ENCODE measurements at places on chromosomes 4 and X.

- DNase-seq: no peak
Measured at GRCh38 chr4:28014469-28014868, 1153.8 kb downstream of the STIM2 start.

GRCh38 chr4:48295116-48295515, 25.5 kb upstream of the TEC start:
- DNase-seq: peak; percentile 27

DNA sequence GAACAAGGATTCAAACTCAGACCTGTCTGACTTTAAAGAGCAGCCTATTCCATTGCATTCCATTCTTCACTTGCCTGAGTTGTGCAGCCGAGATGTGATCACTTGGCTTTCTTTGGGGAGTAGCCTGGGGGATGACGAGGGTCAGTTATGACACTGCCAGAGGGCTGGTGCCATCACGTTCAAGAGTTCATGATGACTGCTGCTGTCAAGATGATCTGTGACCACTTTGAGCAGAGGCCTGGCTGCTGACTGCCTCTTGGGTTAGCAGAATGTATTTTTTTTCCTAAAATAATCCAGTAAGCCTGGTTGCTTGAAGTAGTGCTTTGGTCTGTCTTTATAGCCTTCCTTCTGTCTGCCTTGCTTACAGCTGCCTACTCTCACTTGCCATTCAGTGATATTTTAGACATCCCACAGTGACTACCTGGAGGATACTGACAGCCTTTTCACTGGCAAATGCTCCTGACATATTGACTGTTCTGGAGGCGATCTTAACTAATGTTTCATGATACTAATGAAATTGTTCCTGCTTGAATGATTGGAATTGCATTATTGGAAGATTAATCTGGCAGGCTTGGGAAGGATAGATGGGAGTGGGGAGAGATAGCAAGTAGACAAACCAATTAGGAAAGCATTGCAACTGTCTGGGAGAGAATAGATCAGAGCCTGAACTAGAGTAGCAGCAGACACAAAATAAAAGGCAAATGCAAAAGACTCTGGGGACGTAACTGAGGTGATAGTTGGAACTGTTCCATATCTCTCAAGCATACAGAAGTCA, 221.6 kb upstream of the LCORL start:
- no peak for DNase-seq

DNA sequence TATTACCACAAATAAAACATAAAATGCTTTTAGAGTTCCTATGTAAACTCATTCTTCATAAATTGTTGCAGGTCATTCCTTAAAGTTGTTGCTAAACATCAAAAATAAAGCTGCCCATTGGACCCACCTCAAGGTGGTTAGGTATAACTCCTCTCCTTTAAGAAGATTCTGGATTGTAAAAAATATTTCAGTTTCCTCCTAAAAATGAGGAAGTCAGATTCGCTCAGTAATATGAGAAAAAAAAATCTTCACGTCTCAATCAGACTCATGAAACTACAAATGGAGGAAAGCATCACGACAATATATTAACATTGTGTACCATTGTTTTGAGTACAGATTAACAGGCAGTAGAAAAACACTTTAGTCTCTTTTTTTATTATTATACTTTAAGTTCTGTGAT, 105.9 kb downstream of the DDX60 start:
- DNase-seq: no peak

DNA sequence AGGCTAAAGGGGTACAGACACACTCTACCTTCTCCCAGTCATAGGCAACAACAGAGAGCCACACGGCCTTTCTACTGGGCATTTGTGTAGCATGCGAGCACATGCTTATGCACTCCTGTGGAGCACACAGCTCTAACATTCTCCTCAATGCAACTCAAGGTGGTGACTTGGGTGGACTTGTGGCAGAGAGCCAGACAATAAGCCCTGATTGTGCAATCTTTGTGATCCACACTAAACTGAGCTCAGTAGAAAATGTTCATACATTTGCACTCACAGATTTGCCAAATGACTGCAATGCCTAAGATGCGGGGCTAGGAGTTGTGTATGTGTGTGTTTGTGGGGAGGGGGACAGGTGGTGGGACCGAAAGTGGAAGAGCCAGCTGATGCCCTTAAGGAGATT, 31.4 kb upstream of the SETD7 start:
- DNase-seq: no peak

DNA sequence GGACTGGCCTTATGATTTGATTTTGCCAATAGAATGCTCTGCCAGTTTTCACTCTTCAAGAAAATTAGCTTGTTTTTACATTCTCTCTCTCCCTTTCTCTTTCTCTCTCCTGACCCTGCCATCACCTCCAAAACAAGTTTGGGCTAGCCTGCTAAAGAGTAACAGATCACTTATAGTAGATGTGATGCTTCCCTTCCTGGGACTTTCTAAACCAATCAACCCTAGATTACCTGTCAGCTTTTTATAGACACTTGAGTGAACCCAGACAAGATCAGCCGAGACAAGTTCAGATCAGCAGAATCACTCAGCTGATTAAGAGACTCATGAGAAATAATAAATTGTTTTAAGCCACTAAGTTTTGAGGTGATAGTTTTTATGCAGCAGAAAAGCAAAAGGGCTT, 521.2 kb downstream of the ANKRD50 start:
- no peak for DNase-seq

- DNase-seq: no peak
Measured at GRCh38 chr4:93373893-93374860, 454.4 kb upstream of the ATOH1 start.

DNA sequence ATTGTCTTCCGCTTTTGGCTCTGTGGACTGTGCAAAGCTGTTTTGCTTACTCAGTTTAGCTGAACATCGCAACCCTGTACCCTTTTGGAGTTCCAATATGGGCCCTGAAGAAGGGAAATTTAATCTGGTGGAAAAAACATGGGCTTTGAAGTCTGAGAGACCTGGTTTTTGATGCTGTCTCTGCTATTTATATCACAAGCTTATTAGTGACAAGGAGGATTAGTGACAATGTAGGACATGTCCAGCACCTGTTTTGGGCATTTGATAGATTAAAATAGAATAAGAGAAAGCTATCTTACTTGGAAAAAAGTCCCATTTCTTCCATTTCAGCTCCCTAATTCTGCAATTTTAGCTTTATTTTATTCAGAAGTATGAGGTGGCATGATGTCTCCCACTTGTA, 417.3 kb downstream of the SPRY1 start:
- DNase-seq: no peak

GRCh38 chrX:68429216-68429615, 4.1 kb downstream of the OPHN1 start:
- no peak for DNase-seq

DNA sequence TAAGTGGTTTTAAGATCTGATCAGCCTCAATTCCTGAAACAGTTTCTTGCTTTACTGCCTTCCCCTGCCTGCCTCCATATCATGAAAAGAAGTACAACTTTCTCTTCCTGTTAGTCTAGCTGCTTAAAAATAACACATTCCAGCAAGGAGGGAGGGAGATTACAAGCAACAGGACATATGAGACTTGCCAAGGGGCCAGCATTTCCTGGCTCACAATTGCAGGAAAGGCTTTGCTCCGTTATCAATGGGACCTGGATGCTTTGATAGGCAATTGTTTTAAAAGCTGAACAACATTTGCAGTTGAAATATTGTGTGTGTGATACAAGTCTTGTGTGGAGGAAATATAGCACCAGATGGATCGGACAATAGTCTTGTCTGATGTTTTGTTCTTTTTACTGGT, 425.0 kb downstream of the FAT4 start:
- DNase-seq: no peak

DNA sequence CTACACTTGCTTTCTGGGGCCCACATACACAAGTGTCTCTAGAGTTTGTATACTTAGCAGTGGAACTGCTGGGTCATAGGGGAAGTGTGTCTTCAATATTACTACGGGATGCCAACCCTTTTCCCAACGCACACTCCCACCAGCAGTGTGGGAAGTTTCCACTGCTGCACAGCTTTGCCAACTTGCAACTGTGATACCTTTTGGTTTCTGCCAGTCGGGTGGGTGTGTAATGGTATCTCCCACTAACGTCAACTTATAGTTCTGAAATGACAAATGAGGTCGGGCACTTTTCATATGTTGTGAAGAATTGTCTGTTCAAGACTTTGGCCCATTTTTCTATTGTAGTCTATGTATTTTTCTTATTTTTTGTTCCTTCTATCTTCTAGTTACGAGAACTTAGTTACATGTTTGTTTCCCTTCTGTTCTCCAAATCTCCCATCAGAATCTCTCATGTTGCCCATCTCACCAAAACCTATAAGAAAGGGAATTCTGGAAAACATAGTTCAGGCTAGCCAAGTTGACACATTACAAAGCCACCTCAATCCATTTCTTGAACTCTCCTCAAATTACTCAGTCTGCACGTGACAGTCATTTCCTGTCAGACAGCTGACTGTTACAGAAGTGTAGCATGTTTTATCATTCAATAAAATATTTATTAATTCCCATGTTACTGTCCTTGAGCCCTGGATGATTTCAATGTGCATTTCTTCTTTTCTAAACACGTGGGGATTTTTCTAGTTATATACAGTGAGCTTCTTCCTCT, 30.7 kb downstream of the PNMA6E start:
- peak; percentile 10 for DNase-seq

DNA sequence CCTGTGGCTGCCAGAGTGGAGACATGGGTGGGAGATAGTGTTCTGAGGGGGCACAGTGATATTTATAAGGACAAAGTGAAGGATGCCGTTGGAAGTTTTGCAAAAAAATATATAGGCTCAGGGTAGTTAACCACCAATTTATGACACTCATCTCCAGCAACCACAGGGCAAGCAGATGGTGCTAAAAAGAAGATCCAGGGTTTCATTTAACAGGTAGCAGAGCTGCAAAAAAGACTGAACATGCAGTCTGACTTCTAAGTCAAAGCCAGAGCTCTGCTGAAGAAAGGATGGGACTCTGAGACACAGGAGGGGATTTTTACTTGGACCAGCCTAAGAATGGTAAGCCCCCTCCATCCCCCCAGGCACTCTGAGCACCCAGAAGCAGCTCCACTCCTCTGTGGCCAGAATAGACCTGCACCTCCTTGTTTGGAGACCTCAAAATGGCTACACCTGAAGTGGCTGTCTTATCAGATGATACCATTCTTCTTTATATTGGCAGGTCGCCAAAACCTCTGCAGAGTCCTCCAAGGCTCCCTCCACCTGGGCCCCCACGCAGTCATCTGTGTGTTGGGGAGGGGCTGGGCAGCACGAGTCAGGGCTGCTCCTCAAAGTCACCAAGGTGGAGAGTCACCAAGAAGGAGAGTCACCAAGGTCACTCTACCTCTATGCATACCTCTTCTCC, 161.4 kb upstream of the FAM9B start:
- DNase-seq: no peak

DNA sequence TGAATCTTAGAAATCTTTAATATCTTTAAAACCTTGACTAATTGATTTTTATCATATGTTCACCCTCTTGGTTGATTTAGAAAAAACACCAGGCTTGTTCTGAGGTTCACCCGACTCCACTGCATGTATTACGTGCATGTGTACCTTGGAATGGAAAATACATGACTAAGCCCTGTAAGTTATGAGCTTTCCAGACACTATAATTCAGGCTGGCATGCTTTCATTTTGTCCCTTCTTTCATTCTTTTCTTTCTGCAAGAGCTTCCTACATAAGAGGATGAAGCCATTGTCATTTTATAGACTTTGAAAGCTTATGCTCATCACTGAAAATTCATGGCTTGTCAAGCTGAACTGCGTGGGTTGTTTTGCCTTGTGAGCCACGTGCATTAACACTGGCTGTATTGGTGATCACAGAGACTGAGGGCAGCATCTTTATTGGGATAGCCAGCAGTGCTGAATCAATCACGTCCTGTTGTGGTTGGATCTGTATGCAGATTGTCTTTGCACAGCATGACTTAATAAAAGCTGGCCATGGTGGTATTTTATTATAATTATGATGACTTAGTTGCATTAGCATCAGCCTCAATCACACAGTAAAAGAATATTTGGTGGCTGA, 141.9 kb downstream of the SLIT2 start:
- DNase-seq: no peak

DNA sequence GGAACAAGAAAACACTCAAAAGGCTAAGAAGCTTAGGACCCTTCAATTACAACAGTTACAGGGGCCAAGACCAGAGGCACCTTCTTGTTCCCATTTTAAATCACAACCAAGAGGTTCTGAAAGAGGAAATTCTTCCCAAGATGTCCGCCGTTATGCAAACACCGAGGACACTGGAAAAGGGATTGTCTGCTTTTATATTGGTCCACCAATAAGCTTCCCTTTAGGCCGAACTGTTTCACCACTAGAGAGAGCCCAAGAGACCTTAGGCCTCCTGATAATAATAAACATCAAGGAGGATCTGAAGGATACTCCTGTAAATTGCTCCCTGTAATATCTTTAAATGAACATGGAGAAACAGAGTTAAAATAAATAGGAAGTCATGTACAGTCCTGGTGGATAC, 92.6 kb upstream of the NLRP2B start:
- DNase-seq: peak; percentile 29

GRCh38 chr4:71235311-71236201, 103.3 kb upstream of the SLC4A4 start:
- no peak for DNase-seq

DNA sequence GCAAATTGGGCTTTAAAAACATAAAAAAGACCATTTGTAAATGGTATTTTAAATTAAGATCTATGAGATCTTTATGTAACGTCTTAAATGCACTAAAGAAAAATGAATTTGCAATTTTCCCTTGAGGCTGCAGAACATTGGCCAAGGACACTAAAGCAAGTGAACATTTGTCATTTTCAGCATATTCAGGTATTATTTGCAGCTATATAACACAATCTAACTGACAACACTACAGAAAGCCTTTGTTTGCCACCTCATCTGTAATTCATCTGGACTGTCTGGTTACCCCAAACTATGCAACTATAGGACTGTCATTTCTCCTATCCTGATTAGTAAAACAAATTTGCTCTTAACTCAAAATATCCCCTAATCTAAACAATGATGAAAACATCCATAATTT, 74.8 kb downstream of the ANTXR2 start:
- DNase-seq: no peak

DNA sequence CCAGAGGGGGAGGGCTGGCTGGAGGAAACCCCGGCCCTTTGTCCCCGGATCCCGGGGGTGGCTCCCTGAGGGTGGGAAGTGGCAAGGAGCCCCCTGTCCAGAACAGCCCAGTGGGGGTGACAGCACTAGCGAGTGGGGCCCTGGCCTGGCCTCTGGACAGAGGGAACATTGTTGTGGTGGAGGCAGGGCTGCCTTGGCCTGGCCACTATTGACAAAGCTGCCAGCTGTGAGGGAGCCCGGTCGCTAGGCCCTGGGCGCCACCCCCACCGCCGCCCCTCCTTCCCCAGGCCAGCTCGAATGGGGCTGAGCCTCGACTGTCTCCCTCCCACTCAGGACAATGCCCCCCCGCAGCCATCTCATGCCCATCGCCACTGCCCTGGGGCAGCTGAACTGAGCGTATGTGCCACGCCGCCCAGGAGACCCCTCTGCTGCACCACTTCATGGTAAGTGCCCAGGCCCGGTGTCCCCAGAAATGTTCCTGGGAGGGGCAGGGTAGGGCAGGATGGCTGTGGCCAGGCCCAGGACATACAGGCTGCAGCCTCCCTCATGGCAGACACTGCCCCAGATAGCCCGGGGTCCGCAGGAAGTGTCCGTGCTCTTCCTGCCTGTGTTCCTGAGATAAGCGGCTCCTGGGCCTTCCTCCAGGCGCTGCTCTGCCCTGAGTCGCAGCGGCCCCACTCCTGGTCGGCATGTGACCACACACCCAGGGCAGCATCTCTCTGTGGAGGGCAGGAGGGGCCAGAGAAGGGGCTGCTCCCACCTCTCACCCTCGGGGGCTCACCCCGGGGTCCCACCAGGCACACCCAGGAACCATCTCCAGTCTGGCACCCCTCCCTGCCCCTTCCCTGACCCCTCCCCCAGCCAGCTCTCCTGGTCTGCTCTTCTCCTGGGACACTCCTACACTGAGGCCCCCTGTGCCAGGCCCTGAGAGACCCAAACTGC, 1.4 kb downstream of the PLXNB3 start:
- no peak for DNase-seq

GRCh38 chr4:13151194-13151593, 332.9 kb downstream of the RAB28 start:
- DNase-seq: no peak
